Tibial nerve (tissue), 4 donors: ENCODE measurements at places on chromosomes 12 and 14.

DNA sequence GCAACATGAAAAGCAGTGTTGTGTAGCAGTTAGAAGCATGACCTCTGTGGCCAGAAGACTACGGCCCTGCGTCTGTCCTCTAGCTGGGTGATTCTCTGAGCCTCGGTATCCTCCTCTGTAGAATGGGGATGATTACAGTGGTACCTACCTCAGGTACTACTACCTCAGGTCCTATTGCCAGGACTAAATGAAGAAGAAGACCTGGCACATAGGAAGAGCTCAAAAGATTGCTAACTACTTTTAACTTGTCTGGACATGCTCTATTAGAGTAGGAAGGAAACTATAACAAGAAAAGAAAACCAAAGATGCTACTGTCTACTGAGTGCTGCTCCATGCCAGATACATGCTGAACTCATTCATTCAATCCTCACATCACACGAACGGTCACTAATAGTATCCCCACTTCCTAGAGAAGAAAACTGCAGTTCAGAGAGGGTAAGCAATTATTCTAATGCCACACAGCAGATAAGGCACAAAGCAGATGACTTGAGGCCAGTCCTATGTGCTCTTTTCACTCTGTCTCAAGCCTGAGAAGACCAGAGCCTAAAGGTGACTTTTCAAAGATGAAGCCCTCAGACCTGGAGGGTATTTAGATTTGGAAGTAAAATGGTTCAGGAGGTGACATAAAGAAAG, 108.1 kb upstream of the HIF1A start:
- no peak for DNase-seq

DNA sequence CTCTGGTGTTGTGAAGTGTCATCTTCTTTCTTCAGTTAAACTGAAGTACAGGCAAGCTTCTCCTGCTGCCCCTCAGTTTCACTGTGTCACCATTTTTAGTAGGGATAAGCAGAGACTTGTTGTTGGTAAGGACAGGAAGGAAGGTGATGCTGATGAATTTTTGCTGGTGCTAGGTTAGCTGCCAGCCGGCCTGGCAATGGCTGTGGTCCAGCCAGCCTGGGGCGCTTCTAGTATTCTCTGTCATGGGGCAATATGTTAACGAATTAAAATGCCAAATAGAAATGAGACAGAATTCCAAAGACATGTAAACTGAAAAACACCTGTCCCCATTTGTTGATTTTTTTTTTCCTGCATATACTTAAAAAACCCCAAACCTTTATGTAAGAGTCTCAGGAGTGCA, 602.9 kb downstream of the DIO2 start:
- no peak for DNase-seq

GRCh38 chr12:108643941-108644810, 10.5 kb upstream of the SELPLG start:
- DNase-seq, result no peak

- DNase-seq, result no peak
These were observed 571.7 kb downstream of the DIO2 start for GRCh38 chr14:79639613-79640012.

GRCh38 chr12:11804130-11804529, 154.7 kb downstream of the ETV6 start:
- DNase-seq, result no peak

GRCh38 chr12:75819512-75819911, 212.1 kb downstream of the PHLDA1 start:
- no peak for DNase-seq

GRCh38 chr12:91424506-91424905, 241.9 kb upstream of the DCN start:
- no peak for DNase-seq

DNA sequence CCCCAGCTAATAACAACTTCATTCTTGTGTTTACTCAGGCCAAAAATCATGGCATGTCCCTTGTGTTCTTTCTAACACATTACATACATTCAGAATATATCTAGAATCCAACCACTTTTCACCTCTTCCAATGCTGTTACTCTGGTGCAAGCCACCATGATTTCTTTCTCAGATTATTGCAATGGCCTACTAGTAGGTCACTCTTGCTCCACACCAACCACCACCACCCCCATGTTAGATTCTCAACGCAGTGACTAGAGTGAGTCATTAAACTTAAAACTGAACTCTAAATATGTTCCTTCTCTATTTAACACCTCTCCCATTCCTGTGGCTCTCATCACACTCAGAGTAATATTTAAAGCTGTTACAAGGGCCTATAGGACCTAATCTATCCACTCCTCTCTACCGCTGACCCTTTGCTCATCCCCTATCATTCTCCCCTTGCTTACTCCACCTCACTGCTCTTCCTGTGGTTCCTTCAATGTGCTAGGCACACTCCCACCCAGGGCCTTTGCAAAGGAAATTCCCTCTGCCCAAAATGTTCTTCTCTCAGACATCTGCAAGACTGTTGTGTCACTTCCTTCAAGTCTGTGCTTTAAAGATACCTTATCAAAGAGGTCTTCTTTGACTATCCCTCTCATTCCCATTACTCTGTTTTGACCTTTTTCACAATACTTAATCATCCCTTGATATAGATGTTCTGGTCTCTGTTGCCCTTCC, 6.6 kb downstream of the RTN1 start:
- no peak for DNase-seq

- no peak for DNase-seq
These were observed 209.3 kb upstream of the RGS6 start for GRCh38 chr14:71722885-71723284.

DNA sequence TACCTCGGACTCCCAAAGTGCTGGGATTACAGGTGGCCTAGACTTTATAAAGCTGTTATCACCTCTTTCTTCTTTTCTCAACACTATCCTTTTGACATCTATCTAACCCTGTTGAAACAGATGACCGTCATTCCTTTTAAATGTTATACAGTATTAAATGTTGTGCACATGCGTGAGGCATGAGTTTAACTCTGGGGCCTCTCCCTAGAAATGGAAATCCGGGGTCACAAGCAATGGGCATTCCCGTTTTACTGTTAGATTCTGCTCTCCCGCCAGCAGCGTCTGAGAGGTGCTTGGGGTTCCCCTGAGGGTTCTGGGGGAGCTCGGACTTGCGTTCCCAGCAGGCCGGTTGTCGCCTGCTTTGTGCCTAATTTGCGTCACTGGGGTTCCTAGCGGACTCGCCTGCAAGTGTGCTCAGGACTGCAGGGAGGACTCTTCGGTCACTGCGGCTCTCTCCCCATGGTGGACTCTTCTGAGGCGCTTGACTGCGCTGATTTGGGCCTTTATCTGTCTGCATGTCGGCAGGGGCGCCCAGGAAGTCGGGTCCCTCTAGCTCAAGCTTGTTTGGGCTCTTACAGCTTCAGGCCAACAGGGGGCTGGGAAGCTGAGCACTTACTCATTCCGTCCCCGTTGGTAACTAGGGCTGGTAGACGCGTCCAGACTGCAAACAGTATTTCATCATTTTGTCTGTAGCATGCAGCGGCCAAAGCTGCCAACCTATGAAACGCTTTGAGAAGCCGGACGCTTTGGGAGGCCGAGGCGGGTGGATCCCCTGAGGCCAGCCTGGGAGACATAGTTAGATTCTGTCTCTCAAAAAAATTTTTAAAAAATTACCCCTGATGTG, 1.2 kb upstream of the RAN start:
- peak; percentile 46 for DNase-seq

DNA sequence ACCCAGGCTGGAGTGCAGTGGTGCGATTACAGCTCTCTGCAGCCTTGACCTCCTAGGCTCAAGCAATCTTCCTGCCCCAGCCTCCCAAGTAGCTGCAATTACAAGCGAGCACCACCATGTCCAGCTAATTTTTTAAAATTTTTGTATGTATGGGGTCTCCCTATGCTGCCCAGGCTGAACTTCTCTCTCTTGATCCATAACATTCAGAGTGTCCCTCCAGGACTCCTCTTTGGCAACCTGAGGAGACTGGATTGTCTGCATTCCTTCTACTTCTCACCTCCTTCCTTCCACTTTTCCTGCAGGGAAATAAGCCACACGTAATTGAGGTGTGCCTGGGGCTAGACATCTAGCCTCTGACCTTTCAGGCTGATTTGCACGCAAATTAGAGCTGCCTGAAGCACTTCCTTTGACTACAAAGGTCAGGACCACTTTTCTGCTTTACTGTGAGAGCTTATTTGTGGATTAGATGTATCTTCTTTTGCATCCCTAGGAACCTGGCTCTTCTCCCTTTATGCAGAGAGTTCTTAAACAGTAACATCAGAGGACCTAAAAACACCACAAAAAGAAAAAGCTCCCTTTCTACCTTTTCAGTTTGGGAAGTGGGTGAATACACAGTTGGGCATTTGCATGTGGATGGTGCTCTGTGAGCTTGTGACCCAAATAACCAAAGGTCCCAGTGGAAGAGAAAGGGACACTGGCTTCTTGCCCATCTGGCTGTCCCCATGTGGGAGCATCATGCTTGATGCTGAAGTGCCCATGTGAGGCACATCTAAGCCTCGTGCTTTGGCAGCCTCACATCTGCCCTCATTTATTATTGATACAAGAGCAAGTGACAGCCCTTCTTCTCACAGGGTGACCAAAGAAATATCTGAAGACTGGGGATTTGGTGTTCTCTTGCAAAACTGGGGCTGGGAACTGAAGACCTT, 33.5 kb downstream of the PYGL start:
- DNase-seq, result no peak

GRCh38 chr14:22122829-22123560, 449.4 kb upstream of the OR4E1 start:
- DNase-seq, result no peak

DNA sequence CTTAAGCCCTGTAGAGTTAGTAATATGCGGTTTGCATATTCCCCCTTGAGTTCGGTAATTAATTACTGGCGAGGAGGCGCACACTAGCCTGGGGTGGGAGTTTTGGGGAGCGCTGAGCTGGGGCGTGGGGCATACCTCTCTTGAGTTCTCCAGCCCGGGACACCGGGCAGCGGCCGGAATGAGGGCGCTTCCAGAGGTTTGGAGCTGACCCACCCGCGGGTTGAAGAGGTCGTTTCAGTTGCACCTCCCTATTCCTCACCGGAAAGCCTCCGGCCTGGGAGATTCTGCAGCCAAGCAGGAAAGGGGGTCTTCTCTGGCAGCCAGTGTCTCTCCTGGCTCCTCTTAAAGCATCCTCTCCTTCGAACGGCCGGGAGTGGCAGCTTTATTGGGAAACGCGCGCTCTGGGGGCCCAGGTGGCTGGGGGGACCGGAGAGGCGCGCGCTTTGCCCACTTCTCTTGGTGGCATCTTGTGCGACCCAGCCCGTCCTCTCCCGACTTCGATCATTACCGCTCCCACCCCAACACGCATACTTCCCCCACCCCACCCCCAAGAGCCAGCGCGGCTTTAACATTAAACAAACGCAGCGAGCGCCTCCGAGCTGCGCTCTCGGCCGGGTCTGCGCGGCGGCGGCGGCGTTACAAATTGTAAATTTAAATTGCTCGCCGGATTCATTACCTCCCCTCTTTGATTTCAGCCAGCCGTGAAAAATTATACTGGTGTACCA, 3.9 kb upstream of the LHX5 start:
- DNase-seq, result no peak

DNA sequence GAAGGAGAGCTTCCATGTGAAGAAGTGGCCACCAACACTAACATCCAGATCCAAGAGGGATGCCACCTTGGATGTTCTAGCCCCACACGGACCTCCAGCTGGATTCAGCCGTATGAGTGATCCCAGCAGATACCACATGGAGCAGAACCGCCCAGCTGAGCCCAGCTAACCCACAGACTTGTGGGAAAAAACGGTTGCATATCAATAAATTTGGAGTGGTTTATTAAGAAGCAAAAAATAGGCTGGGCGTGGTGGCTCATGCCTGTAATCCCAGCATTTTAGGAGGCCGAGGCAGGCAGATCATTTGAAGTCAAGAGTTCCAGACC, 11.9 kb upstream of the IFT81 start:
- no peak for DNase-seq

DNA sequence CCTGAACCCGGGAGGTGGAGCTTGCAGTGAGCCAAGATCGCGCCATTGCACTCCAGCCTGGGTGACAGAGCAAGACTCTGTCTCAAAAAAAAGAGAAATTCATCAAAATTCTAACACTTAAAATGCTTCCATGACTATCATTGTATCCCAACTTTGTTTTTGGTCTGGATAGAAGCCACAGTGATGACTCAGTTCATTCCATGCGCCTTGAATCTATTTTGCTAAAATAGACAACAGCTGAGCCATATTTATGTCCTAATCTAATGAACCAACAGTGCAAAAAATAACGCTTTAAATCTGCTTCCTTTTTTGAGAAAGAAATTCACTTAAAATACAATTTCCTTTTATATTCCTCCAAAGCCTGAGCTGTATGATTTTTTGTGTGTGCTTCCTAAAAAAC, 23.2 kb upstream of the BICD1 start:
- no peak for DNase-seq

DNA sequence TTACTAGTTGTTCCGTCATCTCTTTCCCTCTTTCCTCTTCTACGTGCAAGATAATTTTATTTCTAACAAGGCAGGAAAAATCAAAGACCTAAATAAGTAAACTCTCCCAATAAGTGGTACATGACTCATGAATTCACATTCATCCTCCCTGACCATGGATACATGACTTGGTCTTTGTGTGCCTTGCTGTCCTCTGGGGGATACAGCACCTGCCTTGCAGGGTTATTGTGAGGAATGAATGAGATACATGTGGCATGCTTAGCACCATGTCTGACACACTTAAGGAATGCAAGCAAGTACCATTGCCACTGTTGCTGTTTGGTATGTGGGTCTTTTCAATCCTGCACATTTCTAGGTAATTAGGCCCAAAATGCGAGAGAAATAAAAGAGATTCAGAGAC, 208.4 kb downstream of the DPF3 start:
- no peak for DNase-seq

DNA sequence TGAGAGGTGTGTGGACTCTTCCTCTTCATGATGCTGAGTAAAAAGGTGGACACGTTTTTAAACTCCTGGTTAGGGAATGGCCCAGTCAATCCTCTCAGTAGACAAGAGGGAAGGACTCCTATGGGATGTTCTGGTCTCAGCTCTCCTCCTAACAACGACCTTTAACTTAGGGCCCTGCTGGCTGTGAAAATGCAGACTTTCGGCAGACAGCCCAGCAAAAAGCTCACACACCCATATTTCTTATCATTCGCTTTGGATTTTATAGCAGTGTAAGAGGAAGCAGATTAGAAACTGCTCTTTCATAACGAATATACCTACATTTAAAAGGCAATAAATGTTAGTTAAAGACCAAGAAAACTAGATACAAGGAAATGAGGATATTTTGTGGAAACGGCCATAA, 18.0 kb upstream of the YARS2 start:
- no peak for DNase-seq

- DNase-seq, result peak; percentile 53
These were observed 715 bp upstream of the RAP1B start for GRCh38 chr12:68609998-68610369.

- peak; percentile 31 for DNase-seq
These were observed 6.3 kb upstream of the ART4 start for GRCh38 chr12:14849661-14850060.

GRCh38 chr12:111942557-111942956, 70.4 kb downstream of the TMEM116 start:
- no peak for DNase-seq

DNA sequence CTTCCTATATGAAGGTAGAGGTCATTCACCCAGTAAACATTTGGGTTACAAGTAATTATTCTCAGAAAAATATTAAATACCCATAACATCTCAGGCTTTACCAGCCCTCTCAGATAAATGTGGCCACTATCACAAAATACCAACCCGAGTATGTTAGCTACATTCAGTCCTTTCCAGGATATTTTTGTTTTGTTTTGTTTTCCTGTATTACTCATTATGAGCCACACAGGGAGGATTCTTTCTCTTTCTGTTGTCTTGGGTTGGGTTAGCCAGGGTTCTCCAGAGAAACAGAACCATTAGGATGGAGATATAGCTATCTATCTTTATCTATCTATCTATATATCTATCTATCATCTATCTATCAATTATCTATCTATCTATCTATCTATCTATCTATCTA, 947.6 kb upstream of the MDGA2 start:
- no peak for DNase-seq

GRCh38 chr14:51652168-51653078, 713 bp downstream of the FRMD6 start:
- DNase-seq, result peak; percentile 35
